Hepatocyte (in vitro differentiated cells): ENCODE measurements at places on chromosomes 13 and 19.

DNA sequence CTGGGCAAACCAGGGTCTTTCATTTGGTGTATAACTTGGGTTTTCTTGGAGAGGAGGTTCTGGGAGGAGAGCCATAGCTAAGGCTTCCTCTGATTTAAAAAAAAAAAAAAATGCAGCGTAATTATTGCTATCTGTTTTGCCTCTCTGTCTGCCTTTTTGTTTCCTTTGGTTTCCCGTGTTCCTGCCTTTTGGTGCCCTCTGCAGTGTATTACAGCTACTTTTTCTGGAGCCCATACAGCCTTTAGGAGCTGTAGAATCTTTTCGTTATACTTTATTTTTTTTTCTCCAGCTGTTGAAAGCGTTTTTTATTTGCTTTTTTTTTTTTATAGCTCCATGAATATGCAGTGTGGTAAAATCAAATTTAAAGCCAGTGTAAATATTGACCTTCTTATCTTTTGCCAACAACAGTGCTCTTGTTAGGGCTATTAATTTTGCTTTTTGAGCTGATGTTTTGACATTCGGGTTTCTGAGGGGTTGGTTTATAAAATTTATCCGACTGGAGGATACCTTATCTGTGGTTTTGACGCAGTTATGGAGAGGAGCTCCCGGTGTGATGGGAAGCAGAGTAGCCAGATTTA is 38.1 kb downstream of the ZNF493 start:
- no peak for DNase-seq

DNA sequence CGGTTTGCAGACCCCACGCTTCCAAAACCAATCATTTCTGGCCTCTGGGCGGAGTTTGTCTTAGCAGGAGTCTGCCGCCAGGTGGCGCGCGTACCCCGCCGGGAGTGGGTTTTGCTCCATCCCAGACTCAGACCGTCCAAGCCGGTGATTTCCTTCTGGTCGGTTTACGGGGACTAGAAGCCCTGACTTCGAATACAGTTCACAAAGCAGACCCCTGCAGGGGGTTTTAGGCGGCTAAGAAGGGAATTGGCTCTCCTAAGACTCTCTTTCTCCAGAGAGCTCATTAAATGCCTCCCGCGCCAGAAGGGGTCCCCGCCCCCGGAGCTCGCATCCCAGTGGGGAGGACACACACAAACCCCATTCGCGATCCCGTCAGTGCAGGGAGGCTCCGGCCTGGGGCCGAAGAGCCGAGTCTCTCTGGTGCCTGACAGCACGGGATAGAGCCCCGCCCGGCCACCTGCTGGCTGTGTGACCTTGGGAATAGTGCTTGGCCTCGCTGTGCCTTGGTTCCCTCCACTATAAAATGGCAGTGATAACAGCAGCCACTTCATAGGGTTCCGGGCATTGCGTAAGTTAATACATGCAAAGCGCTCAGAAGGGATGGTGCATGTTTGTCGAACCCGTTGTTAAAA is 8.6 kb upstream of the NUP62 start:
- peak; percentile 86 for DNase-seq

DNA sequence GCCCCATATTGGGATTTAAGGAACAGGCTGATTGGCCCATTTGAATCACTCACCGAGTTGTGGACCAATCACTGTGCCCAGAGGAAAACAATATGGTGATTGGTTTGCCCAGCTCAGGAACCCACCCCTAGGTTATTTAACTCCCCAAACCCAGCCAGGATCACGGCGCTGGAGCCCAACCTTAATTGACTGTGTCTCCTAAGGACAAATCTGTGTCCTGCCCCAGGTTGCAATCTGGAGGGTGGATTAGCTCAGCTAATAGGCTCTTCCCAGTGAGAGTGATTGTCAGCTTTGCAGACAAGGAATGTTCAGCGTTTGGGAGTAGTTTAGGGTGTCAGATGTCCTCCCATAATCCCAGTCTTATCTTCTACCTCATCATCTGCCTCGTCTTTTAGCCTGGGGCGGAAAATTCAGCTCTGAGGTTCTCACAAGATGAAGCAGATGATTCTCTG is 3.5 kb upstream of the ZNF358 start:
- no peak for DNase-seq

DNA sequence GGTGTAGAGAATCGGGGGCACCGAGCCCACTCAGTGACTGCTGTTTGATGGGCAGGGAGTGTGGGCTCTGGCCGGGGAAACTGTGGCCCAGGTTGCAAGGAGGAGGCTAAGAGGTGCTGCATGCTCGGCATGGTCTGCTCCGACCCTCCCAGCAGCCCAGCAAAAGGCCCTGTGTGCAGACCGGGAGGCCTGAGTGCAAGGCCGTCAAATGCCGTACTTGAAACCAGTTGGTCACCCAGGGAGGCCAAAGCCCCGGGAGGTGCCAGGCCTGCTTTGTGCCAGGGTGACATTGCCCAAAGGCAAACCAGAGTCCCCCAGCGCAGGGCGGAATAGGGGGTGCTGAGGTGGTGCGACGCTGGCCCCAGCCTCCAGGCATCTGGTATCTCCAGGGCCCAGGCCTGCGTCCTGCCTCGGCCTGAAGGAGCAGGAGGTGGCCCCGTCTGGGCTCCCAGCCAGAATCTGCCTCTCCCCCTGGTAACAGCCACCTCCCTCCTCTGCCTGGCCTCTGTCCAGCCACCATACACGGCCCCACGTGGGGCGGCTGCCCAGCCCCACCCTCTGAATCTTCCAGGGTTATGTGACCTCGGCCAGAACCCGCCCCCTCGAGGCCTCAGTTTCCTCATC is 4.0 kb downstream of the PIK3R2 start:
- peak; percentile 89 for DNase-seq

GRCh38 chr19:32373585-32374295 is 28.3 kb downstream of the ZNF507 start:
- peak; percentile 90 for DNase-seq

- no peak for DNase-seq
Measured at GRCh38 chr13:94280349-94280748, 199.1 kb downstream of the DCT start.

- no peak for DNase-seq
Measured at GRCh38 chr19:46714444-46715106, 2.3 kb downstream of the PRKD2 start.

GRCh38 chr19:15538774-15539173 is 30.4 kb downstream of the CYP4F22 start:
- DNase-seq: no peak

- DNase-seq: no peak
Measured at GRCh38 chr13:34655554-34655953, 286.5 kb upstream of the NBEA start.

- DNase-seq: no peak
Measured at GRCh38 chr19:46946611-46947238, 72.9 kb upstream of the NPAS1 start.

GRCh38 chr19:43507880-43508279 is 3.3 kb upstream of the PHLDB3 start:
- DNase-seq: no peak

DNA sequence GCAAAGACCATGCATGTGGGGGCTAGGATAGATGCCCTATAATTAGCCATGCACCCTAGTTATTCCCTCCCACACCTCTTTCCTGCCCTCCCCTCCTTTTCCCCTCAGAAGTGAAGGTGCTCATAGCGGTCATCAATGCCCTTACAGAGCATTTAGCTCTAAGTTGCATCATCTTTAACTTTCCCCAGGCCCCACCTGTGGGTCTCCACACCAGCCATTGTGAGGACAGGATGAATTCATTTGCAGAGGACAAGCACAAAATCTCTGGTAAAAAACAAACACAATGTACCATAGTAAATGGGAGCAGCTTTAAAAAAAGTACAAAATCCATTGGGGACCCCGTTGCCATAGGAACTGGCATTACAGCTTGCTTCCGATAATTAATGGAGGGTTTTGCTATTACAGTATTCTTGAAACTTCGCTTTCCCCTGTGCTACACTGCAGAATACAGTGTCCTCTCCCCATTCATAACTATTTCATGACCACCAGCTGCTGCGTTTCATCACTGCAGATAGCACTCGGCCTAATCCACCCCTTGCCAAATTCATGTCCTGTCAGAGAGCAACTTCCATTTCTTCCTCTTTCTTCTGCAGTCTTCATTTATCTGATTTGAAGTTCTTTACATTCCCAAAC is 110.5 kb downstream of the ZDHHC20 start:
- DNase-seq: no peak

DNA sequence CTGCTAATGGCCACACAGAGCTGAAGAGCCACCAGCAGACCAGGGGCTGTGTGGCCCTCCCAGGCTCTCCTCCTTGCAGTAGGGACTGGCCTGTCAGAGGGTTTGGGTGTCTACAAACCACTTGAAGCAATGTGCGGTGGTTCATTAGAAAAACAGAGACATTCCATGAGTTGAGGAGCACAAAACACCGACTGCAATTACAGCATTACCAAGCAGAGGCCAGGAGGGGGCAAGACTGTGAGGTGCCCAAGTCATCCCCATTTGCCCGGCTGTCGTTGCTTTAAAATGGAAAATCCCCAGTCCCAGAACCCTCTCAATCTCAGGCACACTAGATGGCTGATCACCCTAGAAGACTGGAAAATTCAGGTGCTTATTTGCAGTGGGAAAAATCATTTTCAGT is 15.0 kb downstream of the TMTC4 start:
- no peak for DNase-seq

GRCh38 chr19:33117501-33117900 is 14.4 kb upstream of the WDR88 start:
- no peak for DNase-seq

- no peak for DNase-seq
Measured at GRCh38 chr19:43782689-43783231, 2.0 kb upstream of the KCNN4 start.

DNA sequence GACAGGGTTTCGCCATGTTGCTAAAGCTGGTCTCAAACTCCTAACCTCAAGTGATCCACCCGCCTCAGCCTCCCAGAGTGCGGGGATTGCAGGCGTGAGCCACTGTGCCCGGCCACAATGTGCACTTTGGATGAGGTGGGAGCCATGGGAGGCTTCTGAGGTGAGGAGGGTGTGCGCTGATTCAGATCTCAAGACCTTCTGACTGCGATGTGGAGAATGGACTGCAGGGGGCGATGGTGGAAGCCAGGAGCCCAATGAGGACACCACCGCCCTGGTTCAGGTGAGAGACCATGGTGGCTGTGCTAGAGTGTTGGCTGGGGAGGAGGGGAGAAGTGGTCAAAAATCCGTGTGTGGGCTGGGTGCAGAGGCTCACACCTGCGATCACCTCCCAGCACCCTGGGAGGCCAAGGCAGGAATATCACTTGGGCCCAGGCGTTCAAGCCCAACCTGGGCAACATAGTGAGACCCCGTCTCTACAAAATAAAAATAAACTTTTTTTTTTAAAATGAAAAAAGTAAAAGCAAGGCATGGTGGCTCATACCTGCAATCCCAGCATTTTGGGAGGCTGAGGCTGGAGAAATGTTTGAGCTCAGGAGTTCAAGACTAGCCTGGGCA is 5.6 kb downstream of the INAFM1 start:
- peak; percentile 34 for DNase-seq

GRCh38 chr13:108313382-108313781 is 43.9 kb downstream of the TNFSF13B start:
- no peak for DNase-seq

- no peak for DNase-seq
Measured at GRCh38 chr13:34462843-34463242, 479.2 kb upstream of the NBEA start.

GRCh38 chr19:7989071-7989575 is 16.3 kb downstream of the ELAVL1 start:
- no peak for DNase-seq

DNA sequence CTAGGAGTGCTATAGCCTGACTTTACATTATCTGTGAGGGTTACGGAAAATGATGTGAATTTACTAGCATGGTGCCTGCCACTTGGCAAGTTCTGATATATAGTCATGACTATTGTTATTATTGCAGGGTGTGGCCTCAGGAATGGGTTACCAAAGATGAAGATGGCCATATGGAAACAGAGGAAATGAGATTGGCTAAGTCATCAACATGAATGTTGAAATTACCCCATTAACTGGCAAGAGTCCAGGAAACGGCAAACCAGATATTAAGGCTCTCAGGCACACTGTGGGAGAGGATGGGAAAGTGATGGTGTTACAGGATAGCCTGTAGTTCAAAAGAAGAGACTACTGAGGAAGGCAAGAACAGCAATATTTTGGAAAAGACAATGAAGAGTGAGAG is 183.3 kb downstream of the KCNRG start:
- DNase-seq: no peak

DNA sequence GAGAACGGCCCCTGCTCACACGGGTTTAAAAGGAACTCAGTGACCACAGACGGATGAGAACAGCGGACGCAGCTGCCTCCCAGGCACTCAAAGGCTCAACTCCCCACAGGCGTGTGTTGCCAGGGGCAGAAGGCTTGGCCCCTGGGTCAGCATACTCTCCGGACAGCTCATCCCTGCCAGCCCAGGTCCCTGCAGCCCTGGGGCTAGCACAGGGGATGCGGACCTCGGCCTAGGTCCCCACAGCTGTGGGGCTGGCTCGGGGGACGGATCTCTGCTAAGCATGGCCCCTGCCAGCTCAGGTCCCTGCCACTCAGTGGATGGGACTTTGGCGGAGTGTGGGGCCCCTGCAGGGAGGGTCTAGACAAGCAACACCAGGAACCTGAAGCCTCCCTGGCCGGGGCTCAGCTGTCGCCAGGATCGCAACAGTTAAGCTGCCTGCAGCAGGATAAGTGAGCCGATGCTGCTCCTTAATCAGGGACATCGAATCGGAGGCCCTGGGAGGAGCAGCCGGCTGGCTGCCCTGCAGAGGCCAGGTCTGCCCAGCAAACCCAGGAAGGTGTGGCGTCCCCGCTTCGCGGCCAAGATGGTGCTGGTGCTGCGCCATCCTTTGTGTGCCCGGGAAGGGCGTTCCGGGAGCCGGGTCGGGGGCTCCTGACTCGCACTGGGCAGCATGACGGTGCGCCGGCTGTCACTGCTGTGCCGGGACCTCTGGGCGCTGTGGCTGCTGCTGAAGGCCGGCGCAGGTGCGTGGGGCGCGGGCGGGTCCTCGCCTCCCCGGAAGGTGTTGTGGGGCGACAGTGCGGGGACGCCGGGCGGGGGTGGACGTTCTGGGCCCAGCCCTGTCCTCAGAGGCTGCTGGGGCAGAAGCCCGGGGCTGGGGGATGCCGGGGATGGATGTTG is 32.5 kb downstream of the MCF2L start:
- DNase-seq: peak; percentile 83

DNA sequence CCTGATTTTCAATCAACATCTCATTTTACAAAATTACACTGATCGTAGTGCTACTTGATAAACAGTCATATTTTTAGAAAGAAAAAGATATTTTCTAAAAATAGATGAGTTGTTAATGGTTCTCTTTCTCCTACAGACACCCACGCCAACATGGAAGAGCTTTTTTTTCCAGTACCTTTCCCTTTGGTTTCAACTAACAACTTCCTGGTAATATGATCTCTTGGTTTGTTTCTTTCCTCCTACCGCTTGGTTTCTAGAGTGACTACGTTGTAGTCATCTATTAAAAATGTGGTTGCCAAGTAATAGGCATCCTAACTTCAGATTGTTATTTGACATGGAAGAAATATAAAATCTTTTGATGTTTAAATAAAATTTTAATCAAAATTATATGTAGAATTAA is 189.0 kb downstream of the LACC1 start:
- DNase-seq: no peak

DNA sequence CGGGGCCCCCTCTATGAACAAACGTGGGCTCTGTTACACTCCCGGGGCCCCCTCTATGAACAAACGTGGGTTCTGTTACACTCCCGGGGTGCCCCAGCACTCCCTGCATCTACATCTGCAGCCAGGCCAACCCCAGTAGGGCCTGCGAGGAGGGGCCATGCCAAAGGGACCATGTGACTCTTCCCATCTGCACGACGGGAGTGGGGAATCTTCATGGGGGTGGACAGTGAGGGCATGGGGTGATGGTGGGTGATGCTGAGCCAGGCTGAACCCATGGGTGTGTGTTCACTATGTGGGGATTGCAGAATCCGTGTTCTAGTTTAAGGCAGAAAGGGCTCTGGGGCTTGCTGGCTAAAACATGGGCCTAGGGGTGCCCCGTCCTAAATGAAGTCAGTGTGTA is 69.9 kb upstream of the ARHGEF7 start:
- no peak for DNase-seq
